ENCODE measurements at places on chromosomes 7 and 10. TPM values are rescaled to one million over a fixed set of nuclear protein-coding genes. Genes with fewer than 3 reads are reported as not detected.

DNA sequence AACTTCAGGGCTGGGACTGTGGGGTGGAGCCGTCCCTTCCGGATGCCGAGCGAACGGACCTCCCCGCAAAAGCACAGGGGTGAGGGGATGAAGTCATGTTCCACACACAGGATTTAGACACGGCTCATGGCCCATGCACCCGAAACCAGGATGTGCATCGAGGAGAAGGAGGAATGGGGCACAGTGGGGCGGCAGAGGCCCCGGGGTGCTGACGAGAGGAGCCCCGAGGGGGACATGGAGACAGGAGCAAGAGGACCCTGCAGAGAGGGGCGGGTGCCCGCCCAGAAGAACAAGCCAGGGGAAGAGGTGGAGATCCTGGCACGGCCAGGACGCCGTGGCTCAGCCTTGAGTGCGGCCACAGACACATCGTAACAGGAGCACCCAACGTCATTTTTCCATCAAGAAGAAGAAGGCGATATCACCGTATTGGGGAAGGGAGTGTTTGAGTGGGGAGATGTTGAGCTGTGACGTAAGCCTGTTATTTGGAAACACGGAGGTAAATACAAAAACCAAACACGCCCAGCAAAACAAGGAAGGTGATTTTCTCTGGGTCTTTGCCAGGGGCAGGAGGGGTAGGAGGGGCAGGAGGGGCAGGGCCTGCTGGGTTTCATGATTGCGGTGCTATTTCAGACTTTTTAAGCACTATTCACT lies 25.3 kb upstream of the FOXL3 start:
- ATAC-seq: no peak

- no peak for ATAC-seq
These were observed 575.6 kb downstream of the POM121L12 start for GRCh38 chr7:53611043-53611442.

GRCh38 chr7:117069379-117069778 lies 116.1 kb downstream of the ST7 start:
- ATAC-seq: no peak

- ATAC-seq: no peak
These were observed 1.2 kb downstream of the OPN4 start for GRCh38 chr10:86655596-86655995.

GRCh38 chr10:91864744-91865143 lies 44.5 kb downstream of the FGFBP3 start:
- peak; percentile 43 for ATAC-seq

DNA sequence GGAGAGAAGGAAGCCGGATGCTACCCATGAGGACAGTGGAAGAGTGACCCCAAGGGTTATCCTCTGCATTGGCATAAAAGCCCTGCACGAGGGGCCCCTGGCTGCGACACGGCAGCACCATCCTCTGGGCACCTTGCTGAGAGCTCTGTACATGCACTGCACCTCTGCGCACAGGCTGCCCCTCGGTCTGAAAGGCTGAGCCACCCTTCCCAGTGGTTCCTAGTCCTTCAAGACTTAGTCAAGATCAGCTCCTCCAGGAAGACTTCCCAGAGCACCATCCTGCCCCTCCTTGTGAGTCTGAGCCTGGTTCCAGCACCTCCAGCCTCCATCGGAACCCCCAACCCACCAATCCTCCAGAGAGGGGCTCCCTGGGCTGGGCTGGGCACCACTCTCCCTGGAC lies 37.9 kb upstream of the CNPY1 start:
- no peak for ATAC-seq

- no peak for ATAC-seq
These were observed 63.4 kb upstream of the ANK3 start for GRCh38 chr10:60453036-60453435.

GRCh38 chr7:50956522-50957155 lies 173.9 kb upstream of the GRB10 start:
- no peak for ATAC-seq

- ATAC-seq: no peak
These were observed 283.5 kb downstream of the ARHGAP12 start for GRCh38 chr10:31644931-31645633.

- no peak for ATAC-seq
These were observed 92.1 kb downstream of the CYP51A1 start for GRCh38 chr7:92042056-92042737.

Gene ATG9B
- 2.9 TPM for total RNA-seq

All from activated T-helper 17 cell treated with anti-CD3 and anti-CD28 coated beads, Interleukin-2, amount 50 U/mL, for 72 hours (primary cell).